Stimulated activated CD4-positive, alpha-beta T cell treated with anti-CD3 and anti-CD28 coated beads, Interleukin-15, amount 100 ng/mL, for 1 hour (primary cell): ENCODE measurements at places on chromosomes 4 and X.

- DNase-seq: no peak
Observed at GRCh38 chr4:125105561-125105960, 209.2 kb upstream of the FAT4 start.

DNA sequence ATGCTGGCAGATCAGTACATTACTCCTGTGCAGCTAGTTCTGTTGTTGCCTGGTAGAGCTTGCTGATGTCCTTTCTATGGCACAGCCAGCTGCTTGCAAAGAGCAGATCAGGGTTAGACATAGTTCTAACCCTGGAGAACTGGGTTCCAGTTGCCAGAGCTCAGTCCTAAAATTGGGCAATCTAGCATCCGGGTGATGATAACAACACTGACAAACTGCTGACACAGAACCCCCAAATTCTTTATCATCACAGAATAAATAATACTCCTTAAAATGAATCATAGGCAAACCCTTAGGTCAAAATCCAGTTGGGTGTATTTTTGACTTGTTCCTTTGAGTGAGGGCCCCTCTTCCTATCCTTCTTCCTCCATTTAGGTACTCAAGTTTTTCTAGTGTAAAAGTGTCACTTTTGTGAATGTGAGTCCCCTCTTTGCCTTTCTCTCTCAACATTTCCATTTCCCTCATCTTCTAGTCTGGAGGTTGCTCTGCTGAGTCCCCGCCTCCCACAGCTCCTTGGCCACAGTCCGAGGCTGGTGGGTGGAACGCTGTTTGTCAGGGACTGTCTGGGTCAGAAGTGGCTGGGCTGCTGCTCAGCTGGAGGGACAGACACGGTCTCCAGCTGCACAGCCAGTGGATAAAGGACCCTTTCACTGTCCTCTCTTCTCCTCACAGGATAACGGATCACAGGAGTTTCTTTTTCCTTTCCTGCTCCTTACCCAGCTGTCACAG lies 93.6 kb upstream of the RASGEF1B start:
- no peak for DNase-seq

DNA sequence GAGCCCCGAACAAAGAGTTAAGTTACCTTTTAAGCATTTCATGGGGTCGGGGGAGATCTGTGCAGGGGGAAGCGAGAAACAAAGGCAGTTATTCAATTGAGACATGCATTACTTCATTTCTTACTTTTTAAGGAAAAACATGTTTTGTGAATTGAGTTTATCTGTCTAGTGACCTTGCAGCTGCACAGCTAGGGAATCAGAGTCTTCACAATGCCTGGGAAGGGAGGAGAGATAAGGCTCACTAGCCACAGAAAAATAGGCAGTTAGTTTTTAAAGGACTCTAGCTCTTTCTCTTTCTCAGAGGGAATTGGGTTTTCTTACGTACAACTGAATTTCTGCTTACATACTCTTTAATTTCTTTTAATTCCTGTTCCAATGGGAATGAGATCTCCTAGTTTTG lies 26.2 kb upstream of the ZBTB33 start:
- DNase-seq: no peak

DNA sequence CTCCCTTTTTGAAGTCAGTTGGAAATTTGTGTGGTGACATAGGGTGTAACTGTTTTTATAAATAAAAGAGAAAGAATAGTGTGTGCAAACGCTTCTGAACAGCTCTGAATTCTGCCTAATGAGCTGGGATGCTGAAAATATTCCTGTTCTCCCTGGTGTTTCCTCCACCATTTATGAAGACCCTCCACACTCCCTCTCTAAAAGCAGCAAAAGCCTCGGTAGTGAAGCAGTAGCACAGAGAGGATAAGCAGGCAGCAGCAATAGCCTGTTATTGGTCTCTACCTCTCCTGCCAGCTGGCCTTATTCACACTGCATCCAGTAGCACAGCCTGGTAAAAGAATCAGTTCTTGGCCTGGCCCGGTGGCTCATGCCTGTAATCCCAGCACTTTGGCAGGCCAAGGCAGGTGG lies 406.1 kb downstream of the IQCM start:
- DNase-seq: no peak

- no peak for DNase-seq
Observed at GRCh38 chrX:18360867-18361266, 6.4 kb upstream of the SCML2 start.

DNA sequence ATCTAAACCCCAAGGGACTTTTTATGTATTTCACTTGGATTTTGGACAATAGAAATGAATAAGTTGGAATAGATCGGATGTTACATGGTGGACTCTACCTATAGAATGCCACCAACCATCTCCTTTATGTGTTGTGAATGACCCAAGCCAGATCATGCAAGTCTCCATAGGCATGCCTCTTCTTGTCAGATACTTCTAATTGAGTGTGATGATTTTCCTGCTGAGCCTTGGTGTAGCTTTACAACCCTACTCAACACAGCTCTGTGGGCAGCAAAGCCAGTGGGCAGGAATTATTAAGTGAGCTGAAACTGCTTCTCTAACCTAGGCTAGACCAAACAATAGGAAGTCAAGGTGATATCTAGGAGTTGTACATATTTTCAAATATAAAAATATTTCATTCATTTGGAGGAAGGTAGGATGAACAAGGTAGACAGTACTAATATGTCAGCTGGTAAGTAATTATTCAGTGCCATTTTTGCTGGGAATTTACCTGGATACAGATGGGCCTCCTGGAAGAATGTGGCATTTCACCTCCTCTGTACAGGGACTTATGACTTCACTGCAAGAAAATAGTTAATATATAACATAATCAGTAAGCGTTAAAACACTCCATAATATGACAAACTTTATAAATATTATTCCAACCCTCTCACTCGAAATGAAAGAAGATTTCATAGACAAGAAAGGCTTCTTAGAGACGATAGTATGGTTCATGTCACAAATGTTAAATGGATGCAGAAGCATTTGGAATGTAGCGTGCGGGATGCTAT lies 298.0 kb upstream of the FAT1 start:
- DNase-seq: no peak

GRCh38 chr4:173159791-173160190 lies 8.8 kb upstream of the GALNT7 start:
- DNase-seq: no peak

DNA sequence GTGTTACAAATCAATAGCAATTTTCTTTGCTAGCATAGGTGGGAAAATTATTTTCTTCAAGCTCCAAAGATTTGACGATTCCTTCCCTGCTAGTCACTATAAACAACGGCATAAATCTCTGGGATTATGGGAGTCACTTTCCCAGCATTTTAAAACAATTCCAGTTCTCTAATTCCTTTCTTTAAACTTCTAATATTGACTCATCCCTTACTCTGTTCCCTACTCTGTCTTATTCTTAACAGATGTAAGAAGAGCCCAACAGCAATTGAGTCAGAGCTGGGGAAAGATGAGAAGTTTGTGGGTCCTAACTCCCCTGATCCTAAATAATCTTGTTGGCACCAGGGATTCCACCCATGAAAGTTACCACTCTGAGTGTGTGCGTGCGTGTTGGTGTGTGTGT lies 47.4 kb upstream of the IL21 start:
- DNase-seq: no peak

DNA sequence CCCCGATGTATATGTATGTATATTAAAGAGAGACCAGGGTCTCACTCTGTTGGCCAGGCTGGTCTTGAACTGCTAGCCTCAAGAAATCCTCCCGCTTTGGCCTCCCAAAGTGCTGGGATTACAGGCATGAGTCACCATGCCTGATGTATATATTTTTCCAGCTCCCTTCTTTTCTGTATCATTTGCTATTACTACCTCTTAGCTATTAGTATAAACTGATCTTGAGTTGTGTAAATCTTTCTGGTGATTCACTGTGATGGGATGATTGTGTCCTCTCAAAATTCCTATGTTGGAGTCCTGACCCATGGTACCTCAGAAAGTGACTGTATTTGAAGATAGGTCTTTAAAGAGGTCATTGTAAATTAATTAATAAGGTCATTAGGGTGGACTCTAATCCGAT lies 53.1 kb downstream of the HPRT1 start:
- no peak for DNase-seq

- DNase-seq: no peak
Observed at GRCh38 chr4:158998624-158999023, 104.3 kb upstream of the RAPGEF2 start.

DNA sequence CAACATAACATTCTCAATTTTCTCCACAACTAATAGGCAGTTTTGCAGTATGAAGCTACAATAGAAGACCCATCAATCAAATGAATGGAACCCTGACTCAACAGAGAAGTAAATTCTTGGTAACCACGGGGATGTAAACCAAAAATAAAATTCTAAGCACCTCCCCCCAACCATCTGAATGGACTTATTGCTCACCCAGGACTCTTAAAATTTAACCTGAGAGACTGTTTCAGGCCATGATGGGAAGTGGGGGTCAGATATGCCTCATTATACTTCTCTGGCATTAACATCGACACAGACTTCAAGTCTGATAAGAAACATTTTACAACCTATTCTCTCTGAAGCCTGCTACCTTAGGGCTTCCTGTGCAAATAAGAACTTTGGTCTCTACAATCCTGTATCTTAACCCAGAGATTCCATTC lies 620.9 kb downstream of the TLL1 start:
- no peak for DNase-seq

- DNase-seq: no peak
Observed at GRCh38 chr4:26268246-26268645, 52.6 kb upstream of the RBPJ start.

GRCh38 chr4:6121941-6122340 lies 78.4 kb downstream of the JAKMIP1 start:
- no peak for DNase-seq

DNA sequence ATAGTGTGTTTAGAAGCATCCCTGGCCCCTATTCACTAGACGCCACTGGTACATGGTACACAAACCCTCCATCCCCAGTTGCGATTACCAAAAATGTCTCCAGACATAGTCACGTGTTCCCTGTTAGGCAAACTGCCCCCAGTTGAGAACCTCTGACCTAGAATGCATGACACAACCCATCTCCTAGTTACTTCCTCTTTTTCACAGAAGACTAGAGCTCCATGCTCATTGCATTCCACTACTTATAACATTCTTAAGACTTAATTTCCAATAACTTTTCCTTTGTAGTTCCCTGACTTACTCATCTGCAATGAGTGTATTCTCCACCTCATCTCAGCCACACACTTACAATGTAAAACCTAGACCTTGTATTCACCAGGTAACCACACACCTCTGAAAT lies 68.6 kb downstream of the PRSS12 start:
- DNase-seq: no peak

DNA sequence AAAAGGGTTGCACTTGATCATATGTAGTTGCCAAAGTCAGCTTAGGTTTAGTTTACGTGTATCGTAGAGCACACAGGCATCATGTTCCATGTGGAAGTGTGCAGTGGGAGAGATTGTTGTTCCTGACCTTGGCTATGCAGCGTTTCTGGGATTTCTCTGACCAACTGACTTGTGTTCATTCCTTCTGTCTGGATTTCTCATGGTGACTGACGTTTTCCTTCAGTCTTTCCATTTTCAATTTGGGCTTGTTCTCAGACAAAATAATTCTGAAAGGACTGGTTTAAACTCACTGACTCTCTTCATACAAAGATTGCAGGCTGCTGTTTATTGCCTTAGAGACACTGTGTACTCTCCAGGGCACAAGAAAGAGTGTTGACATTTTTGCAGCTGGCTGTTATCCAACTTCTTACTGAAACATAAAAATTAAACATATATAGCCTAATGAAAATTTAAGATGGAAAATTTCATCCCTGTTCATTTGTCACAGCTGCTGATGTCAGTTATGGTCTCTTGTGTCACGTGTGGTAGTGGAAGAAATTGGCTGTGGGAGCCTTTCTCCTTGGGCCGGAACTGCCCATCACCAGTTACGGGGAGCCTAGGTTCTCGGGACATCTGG lies 95.4 kb downstream of the TNIP2 start:
- DNase-seq: no peak

GRCh38 chr4:55074386-55074785 lies 51.0 kb downstream of the KDR start:
- DNase-seq: no peak

- DNase-seq: no peak
Observed at GRCh38 chr4:23887989-23888388, 1.9 kb downstream of the PPARGC1A start.

- DNase-seq: no peak
Observed at GRCh38 chr4:140926672-140927071, 170.5 kb upstream of the TBC1D9 start.

GRCh38 chr4:7964890-7965662 lies 25.4 kb upstream of the AFAP1 start:
- DNase-seq: no peak

GRCh38 chr4:44563496-44563895 lies 87.9 kb downstream of the YIPF7 start:
- no peak for DNase-seq

DNA sequence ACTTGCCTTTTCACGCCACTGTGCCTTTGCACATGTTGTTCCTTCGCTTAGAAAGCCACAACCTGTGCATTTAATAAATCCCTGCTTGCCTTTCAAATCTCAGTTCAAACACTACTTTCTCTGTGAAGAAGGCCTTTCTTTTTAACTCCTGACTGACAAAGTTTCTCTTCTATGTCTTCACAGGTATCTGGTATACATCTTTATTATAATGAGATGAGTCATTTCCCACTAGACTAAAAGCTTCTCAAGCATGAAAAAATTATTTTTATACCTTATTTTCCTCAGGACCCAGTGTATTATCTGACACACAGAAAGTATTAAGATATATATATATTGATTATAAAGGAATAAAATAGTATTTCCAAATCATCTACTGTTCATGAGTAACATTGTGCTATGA lies 189.9 kb downstream of the TBCK start:
- no peak for DNase-seq

GRCh38 chr4:159401791-159402380 lies 299.0 kb downstream of the RAPGEF2 start:
- no peak for DNase-seq

DNA sequence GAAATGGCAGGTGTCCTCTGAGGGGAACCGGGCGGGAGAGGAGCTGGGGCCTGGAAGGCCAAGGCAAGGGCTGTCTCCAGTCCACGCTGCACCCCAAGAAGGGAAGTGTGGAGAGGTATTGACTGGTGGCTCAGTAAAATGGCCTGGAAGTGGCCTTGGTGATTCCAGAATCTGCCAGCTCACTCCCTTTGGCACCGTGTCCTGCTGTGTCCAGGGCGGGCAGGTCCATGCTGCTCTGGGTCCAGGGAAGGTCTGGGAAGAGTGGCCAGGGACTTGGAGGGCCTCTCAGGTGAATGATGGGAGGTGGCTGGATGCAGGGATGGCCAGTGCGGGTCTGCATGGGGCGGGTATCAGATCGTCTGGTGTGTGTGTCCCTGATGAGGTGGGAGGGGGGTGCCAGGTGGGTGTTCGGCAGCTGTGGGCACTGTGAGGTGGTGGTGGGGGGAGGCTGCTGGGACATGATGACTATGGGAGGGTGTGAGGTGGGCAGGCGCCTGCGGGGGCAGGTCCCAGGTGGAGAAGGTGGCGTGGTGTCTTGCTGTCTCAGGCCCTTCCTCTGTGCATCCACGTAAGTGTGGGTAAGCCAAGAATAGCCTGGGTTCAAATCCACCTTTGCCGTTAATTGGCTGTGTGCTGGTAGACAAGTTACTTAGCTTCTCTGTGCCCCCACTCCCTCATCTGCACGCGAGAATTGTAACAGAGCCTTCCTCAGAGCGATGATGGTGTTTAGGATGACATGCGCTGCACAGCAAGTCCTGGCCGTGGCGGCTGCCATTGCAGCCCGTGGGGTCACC lies 17.7 kb downstream of the RGS12 start:
- DNase-seq: no peak
